ENCODE measurements at places on chromosomes 12 and 14.

- DNase-seq: peak; percentile 98
These were observed at the start of gene CDKN1B for GRCh38 chr12:12716793-12717585. Gene CDKN1B (plus strand): TSS chr12:12717368. CDS start chr12:12717840, 472 bp downstream.

- no peak for DNase-seq
These were observed 18.7 kb upstream of the TAS2R14 start for GRCh38 chr12:10957741-10958140.

- DNase-seq: no peak
These were observed 5.0 kb upstream of the HOXC9 start for GRCh38 chr12:53995002-53995377.

DNA sequence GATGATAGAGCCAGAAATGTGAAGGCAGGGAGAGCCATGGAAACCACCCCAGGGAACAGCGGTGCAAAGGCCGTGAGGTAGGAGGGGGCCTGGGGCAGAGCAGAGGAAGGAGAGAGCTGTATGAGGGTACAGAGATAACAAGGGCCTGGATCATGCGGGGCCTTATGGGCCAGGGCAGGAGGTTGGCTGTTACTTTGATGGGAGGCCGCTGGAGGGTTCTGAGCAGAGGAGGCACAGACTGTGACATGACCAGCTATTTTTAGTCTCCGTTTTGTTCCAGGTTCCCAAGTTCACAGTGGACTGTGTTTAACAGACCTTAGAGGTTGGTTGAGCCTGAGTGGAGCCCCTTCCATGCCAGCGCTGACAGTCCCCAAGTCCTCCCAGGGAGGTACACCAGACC is 118.6 kb downstream of the GCH1 start:
- DNase-seq: no peak

DNA sequence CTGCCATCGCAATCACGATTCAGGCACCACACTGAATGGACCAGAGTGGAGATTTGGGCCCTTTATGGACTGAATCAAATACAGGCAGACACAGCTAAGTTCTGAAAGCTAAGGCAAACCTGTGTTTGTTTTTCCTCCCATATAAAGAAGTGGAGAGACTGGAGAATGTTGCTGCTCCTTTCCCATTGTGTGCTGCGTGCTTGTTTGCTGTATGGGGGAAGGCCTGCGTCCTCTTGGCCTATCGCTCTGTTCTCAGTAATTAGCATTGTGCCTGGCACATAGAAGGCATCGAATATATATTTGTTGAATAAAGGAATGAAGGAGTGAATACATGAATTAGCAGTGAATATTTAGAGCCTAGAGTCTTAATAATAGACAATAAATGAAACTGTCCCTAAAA is 12.4 kb downstream of the ST8SIA1 start:
- DNase-seq: no peak

- DNase-seq: peak; percentile 48
These were observed 452.4 kb downstream of the KCNH5 start for GRCh38 chr14:62592877-62593276.

DNA sequence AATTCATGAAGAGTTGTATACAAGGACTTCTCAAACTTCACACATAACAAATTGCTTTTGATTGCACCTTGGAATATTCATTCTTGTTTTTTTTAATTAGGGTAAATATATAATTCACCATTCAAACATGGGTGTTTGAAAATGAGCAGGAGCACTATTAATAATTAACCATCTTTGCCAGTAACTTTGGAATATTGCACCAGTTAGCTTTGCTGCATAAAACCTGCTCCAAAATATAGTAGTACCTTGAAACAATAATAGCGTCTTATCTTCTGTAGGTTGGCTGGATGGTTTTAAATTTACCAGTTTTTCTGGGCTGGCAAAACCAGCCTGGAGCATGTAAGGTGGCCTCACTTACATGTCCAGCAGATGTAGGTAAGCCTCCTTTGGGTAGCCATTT is 1112.4 kb downstream of the TRHDE start:
- DNase-seq: peak; percentile 38

DNA sequence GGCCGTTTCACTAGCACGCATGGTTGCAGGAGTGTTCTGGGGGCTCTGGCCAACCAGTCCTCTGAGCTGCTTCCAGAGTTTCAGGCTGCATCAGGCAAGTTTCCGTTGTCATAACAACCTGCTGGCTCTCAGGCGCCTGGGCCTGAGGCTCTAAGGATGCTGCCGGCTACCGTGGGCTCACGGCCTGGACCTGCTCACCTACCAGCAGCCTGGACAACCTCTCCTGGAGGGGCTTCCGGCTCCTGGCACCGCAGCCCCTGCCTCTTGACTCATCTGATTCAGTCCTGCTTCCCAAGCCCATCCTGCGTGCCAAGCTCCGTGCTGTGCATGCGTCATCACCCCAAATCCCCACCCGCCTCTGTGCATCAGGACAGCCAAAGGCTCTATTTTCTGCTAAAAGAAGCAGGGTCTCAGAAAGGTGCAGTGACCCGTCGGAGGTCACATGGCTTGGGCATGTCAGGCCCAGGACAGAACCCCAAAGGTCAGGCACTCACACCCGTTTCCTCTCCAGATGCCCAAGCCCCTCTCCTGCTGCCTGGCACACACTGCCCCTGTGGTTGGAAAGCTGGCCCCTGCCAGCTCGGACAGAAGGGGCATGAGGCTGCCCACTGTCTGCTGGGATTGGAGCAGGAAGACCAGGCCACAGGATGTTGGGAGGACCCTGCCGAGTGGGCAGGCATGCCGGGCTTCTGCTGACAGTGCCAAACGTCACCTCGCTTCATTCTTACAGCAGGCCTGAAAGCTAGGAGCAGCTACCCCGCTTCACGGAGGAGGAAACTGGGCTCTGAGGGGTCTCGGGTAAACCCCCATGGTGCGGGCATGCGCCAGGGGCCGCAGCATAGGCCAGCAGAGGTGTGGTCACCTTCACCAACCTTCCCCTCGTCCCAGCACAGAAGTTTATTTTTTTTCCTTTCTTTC is 5.7 kb downstream of the BEGAIN start:
- DNase-seq: no peak

DNA sequence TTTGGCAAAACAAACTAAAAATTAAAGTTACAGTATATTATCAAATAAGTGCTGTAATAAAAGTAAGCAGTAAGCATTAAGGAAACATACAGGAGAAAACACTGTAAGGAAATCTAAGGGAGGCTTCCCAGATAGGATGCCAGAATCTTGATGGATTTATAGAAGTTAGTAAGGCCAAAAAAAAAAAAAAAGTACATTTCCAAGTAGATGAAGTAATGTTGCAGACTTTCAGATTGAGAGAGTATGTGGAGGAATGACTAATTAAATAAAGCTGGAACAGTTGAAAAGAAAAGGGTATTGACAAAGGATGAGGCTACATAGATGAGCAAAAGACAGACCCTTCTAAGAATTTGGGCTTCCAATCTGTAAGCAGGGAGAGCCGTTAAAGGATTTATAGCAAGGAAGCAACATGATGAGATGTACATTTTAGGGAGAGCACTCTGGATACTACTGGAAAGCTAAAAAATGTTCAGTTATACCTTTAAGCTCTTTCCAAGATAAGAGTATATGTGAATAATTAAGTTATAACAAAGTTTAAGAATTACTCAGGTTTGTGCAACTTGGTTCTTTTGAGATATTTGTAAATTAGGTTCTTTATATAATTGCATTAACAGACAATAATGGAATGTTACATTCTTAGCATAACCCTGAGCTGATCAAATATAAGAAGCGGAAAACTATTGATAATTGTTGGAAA is 87.5 kb upstream of the MON2 start:
- DNase-seq: no peak

DNA sequence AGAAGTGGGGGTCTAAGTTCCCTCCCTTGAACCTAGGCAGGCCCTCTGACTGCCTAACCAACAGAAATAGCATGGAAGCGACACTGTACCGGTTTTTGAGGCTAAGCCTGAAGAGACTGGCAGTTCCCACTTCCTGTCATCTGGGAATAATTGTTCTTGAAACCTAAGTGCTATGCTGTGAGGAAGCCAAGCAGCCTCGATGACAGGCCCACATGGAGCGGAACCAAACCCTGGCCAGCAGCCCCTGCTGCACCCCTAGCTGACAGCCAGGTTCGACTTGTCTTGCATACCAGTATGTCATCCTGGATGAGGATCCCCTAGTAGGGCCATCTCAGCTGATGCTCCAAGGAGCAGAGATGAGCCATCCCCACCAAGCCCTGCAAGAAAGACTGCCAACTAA is 6.4 kb upstream of the GPR68 start:
- DNase-seq: peak; percentile 60

GRCh38 chr14:87111126-87111525 is 881.9 kb downstream of the GALC start:
- no peak for DNase-seq

- DNase-seq: no peak
These were observed 60.4 kb upstream of the SGPP1 start for GRCh38 chr14:63788011-63788933.

DNA sequence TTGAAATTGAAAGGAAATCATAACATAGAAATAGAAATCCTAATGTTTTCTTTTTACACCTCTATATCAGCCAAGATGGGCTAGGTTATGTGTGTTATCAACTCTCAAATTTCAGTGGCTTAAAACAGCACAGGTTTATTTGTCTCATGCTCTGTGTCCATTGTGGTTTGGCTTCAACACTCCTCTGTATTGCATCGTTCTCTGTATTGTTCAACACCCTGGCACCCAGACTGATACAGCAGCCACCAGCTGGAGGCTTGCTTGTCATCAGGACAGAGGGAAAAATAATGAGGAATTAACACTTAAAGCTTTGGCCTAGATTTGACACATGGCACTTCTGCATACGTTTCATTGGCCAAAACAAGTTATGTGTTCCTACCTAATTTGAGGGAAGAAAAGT is 234.2 kb upstream of the ARHGAP5 start:
- no peak for DNase-seq

- no peak for DNase-seq
These were observed 132.4 kb downstream of the GPR65 start for GRCh38 chr14:88137327-88137726.

DNA sequence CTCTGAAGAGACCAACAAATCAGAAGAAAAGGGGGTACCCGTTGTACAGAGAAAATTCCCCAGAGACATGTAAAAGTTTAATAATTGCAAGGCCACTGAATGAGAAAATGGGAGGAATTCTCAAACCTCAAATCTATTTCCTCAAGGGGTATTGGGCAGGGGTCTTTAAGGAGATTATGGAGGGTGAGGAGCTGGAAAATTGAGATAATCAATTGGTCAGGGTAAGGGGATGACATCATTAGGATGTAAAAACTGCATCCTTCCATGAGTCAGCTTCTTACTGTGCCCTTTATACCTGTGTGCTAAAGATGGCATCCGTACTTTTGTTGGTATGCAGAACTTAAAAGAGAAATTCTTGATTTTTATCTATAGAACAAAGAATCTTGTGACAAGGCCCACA is 641.5 kb downstream of the LRFN5 start:
- no peak for DNase-seq

DNA sequence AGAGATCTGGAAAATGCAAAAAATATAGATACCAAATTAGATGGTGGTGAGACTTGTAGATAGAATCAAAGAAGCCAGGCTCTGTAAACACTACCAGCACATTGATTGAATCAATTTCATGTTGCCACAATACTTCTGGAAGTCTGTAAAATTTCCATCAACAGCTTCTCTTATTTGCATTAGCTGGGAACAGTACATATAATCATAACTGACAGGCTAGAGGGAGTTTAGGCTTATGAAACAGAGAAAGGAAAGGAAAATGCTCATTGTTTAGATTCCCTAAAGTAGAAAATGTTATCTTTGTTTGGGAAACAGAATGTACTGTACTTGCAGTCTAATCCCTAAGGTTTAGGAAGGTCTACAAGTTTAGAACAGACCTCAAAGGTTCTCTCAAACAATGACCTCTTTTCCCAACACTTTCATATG is 335.2 kb downstream of the CEP128 start:
- no peak for DNase-seq

- DNase-seq: no peak
These were observed 42.4 kb upstream of the RAD51AP1 start for GRCh38 chr12:4496145-4496838.

- no peak for DNase-seq
These were observed 63.5 kb downstream of the FGD4 start for GRCh38 chr12:32462908-32463307.

- no peak for DNase-seq
These were observed 17.8 kb upstream of the PDE3A start for GRCh38 chr12:20350495-20350894.

GRCh38 chr14:90890322-90891020 is 74.2 kb upstream of the TTC7B start:
- no peak for DNase-seq

GRCh38 chr14:65356327-65356836 is 56.1 kb upstream of the FUT8 start:
- DNase-seq: peak; percentile 72

GRCh38 chr14:84340938-84341337 is 1189.0 kb upstream of the FLRT2 start:
- peak; percentile 21 for DNase-seq

GRCh38 chr12:6425590-6426531 is 18.9 kb upstream of the CD27 start:
- DNase-seq: no peak

DNA sequence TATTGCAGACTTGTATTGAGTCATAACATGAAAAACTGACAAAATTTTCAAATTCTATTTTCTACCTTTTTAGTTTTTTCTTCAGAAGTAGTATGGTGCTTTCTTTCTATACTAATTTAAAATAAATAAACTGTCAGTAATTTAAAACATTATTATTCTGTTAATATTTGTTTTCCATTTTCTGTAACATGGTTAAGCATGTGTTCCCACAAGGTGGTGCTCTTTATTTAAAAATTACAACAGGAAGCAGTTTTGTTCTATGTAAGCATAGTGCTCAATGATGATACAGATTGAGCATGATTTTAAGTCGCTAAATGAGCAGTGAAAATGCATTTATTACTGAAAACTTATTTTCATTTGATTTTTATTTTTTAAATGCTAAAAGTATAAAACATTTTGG is 114.6 kb downstream of the PPFIA2 start:
- DNase-seq: peak; percentile 91

- DNase-seq: peak; percentile 74
These were observed 3.6 kb downstream of the SMIM41 start for GRCh38 chr12:52082988-52083637.

DNA sequence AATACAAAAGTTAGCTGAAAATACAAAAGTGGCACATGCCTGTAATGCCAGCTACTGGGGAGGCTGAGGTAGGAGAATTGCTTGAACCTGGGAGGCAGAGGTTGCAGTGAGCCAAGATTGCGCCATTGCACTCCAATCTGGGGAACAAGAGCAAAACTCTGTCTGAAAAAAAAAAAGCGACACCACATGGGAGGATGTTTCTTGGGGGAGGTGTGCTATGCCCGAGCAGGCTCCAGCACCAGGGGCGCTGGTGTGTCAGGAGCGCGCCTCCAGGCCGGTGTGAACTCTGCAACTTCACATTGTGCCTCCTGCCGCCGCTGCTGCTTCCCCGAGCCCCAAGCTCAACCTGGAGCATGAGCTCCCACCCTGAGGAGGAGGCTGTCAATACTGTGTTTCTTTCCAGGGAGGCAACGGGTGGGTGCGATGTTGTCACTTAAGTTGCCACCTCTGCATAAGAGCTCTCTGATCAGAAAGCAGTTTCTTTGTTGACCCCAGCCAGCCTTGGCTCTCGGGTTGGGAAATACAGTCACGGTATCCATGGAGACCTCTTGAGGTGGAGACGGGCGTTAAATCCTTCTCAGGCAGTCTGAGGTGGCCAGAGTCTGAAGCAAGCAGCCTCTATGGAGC is 18.9 kb downstream of the DEGS2 start:
- no peak for DNase-seq
